Foreskin keratinocyte (primary cell): ENCODE measurements at places on chromosomes 11 and 22. TPM values are rescaled to one million over a fixed set of nuclear protein-coding genes. Genes with fewer than 3 reads are reported as not detected.

Gene ZNF280A
- total RNA-seq: not detected in 2 replicates

Gene MYBPC3
- not detected in 2 replicates for total RNA-seq

Gene OR5P2
- total RNA-seq: 0.07 and 0.34 TPM in 2 replicates

Gene TRIM48
- total RNA-seq: not detected in 2 replicates
